ENCODE measurements at places on chromosomes 1 and 21. TPM values are rescaled to one million over a fixed set of nuclear protein-coding genes. Genes with fewer than 3 reads are reported as not detected.

The SPTA1 gene
- not detected for total RNA-seq

The PRKAB2 gene
- total RNA-seq, result 9.5 TPM

The HES2 gene
- total RNA-seq, result 5.5 TPM

The GPR37L1 gene
- total RNA-seq, result 0.14 TPM

The LIN28A gene
- not detected for total RNA-seq

The AVPR1B gene
- total RNA-seq, result not detected

The ADAM30 gene
- not detected for total RNA-seq

The TMEM51 gene
- total RNA-seq, result 28.6 TPM

The CFAP107 gene
- not detected for total RNA-seq

The KPRP gene
- total RNA-seq, result not detected

The RAD54L gene
- 10.5 TPM for total RNA-seq

The HHIPL2 gene
- 9.2 TPM for total RNA-seq

The NUDT4B gene
- total RNA-seq, result 1.2 TPM

The AIRE gene
- total RNA-seq, result not detected

The NR1I3 gene
- total RNA-seq, result not detected

The MEF2D gene
- total RNA-seq, result 26.4 TPM

The APCS gene
- not detected for total RNA-seq

The CFHR1 gene
- total RNA-seq, result 0.15 TPM

The BTBD8 gene
- 0.70 TPM for total RNA-seq

The OR2AK2 gene
- not detected for total RNA-seq

The TMEM61 gene
- total RNA-seq, result 0.56 TPM

The ELAVL4 gene
- not detected for total RNA-seq

The UBL4B gene
- not detected for total RNA-seq

The ANKRD45 gene
- 0.14 TPM for total RNA-seq

The RBP7 gene
- 5.6 TPM for total RNA-seq

The DONSON gene
- 15.7 TPM for total RNA-seq

The LRRC53 gene
- total RNA-seq, result not detected

The AMY1A gene
- not detected for total RNA-seq

The LGR6 gene
- total RNA-seq, result 0.77 TPM

The ANKRD65 gene
- total RNA-seq, result 0.14 TPM

The AKNAD1 gene
- total RNA-seq, result 2.2 TPM

The NUP210L gene
- not detected for total RNA-seq

All from A549 treated with Hydrocortisone at 1 μM for 4 hours (cell line).